Stimulated activated CD8-positive, alpha-beta memory T cell treated with anti-CD3 and anti-CD28 coated beads, Interleukin-12 subunit alpha, Interleukin-12 subunit beta, amount 100 ng/mL, for 1 hour (primary cell): ENCODE measurements at places on chromosomes 5 and 9.

GRCh38 chr9:91832322-91832721 is 117.7 kb downstream of the ROR2 start:
- no peak for DNase-seq

- DNase-seq, result no peak
Observed at GRCh38 chr5:138849882-138850281, 25.3 kb downstream of the LRRTM2 start.

GRCh38 chr9:34717996-34718614 is 8.2 kb upstream of the CCL21 start:
- no peak for DNase-seq

- DNase-seq, result no peak
Observed at GRCh38 chr9:101275769-101276250, 109.0 kb downstream of the BAAT start.

DNA sequence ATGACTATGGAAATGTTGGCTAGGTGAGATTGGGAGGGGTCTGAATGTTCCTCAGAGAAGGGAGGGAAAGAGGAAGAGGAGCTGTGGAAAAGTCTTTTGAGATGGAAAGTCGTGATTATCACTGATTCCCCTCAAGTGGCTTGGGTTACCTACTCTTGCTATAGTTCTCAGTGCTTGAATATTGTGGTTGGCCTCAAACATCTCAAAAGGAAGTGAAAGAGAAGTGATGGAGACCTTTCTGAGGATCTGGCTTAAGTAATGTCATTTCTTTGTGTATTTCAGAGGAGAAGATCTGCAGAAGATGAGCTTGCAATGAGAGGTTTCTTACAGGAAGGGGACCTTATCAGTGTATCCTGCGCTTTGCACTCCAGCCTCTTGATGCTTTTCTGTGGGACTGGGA is 5.5 kb downstream of the EXOSC2 start:
- no peak for DNase-seq

DNA sequence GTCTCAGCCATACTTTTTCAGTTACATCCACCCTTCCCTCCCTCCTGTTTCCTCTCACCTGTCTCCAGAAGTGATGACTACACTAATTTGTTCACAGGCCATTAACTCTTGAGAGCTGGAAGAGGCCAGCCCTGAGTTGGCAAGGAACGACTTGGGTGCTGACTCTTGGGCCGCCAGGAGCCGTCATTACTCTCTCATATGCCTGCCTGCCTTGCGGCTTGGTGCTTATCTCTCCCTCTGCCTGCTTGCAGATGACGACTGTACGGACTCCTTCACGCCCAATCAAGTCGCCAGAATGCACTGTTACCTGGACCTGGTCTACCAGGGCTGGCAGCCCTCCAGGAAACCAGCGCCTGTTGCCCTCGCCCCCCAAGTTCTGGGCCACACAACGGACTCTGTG is 66.1 kb downstream of the PAPPA start:
- no peak for DNase-seq

DNA sequence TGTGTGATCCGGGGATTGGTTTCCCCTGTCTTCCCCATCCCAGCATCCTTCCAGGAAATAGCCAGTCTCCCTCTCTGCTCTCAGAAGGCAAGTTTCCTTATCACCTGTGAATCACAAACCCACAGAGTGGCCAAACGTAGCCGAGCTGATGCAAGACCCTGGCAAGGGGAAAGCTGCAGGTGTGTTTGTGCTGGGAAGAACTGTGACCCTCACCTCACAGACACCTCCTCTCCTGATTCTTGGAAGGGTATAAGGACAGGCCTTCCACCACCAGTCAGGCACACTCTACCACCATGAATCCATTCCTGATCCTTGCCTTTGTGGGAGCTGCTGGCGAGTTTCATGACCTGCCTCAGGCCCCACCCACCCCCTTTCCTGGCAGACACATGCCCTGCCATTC is at the start of gene PRSS3:
TSS of gene PRSS3 (plus strand) at position 281 of the 400 bp plus-strand sequence. CDS start at position 294, 13 bp downstream.
- no peak for DNase-seq

GRCh38 chr9:91338681-91339080 is 23.0 kb downstream of the AUH start:
- DNase-seq, result no peak

- no peak for DNase-seq
Observed at GRCh38 chr5:160480652-160481051, 59.0 kb downstream of the PTTG1 start.

DNA sequence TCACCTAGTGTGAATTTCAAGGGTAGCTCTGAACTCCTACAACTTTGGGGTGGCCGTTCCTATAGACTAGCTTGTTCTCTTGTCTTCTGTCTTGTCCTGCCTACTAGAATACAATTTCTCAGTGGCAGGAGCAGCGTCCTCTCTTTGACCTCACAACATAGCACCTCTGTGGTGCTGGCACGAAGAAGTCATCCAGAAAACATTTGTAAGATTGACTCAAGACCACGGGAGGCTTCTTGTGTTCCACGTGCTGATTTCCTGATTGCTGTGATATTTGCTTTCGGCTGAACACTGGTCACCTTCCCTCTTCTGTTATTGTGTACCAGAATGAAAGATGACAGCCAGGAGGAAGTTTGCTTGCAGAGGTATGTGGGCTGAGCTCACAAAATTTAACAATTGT is 27.0 kb downstream of the SLC1A1 start:
- no peak for DNase-seq

DNA sequence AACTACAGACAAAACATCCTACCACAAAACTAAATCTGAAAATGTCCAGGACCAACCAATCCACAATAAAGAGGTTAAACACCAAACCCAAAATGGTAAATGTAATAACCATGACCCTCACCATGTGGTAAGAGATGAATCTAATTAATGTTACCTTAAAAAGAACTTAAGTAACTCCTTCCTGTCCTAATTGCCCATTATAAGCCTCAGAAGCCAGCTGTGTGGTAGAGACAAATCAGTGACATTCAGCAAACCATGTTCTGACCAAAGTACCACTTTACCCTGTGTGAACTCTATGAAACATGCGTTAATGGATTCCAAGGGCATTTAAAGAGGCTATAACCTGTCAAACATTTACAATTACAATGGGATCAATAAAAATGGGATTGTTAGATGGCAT is 25.0 kb downstream of the LPAR1 start:
- no peak for DNase-seq

DNA sequence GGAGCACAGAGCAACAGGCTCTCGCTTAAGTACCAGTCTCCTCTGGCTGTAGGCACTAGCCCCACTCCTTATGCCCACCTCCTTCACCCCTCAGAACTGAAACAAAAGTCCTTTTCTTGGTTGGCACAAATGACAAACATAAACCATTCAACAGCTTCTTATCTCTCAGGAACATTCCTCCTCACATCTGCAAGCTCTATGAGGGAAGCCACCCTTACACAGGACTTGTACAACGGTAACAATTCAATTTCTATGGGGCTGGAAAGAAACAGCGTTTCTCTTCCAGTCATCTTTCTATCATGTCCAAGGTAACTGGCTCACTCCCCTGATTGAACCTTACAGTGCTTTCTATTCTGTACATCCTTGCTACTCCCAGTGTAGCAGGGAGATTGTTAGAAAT is 74.1 kb downstream of the CSF2 start:
- DNase-seq, result no peak

GRCh38 chr9:88481933-88482332 is 53.0 kb upstream of the NXNL2 start:
- no peak for DNase-seq

GRCh38 chr5:112847306-112847705 is 13.8 kb upstream of the SRP19 start:
- DNase-seq, result no peak

- DNase-seq, result no peak
Observed at GRCh38 chr9:113567361-113568080, 104.0 kb downstream of the RGS3 start.

DNA sequence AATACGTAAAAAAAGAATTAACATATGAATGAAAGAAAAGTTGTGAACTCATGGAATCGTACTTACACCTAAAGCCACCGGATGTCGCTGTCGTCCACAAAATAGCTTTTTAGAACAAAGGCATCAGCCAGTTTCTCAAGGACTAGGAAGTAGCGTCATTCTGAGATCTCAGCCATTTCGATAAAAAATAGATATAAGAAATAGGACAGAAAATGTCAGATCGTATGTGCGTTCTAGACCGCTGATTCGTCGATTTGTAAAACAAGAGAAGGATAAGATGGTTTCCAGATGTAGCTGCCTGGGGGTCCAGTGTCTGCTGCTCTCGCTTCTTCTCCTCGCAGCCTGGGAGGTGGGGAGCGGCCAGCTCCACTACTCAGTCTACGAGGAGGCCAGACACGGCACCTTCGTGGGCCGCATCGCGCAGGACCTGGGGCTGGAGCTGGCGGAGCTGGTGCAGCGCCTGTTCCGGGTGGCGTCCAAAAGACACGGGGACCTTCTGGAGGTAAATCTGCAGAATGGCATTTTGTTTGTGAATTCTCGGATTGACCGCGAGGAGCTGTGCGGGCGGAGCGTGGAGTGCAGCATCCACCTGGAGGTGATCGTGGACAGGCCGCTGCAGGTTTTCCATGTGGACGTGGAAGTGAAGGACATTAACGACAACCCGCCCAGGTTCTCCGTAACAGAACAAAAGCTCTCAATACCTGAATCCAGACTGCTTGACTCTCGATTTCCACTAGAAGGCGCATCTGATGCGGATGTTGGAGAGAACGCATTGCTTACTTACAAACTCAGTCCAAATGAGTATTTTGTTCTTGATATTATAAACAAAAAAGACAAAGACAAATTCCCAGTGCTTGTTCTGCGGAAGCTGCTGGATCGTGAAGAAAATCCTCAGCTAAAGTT is at the start of gene PCDHA10:
TSS of gene PCDHA10 (plus strand) at position 126 of the 903 bp plus-strand sequence. CDS start at position 278, 152 bp downstream.
- DNase-seq, result no peak
